ENCODE measurements at places on chromosomes 2 and 18. TPM values are rescaled to one million over a fixed set of nuclear protein-coding genes. Genes with fewer than 3 reads are reported as not detected.

HMSD gene
- not detected for total RNA-seq

ODC1 gene
- total RNA-seq: 42.0 TPM

SLC5A7 gene
- not detected for total RNA-seq

DNA sequence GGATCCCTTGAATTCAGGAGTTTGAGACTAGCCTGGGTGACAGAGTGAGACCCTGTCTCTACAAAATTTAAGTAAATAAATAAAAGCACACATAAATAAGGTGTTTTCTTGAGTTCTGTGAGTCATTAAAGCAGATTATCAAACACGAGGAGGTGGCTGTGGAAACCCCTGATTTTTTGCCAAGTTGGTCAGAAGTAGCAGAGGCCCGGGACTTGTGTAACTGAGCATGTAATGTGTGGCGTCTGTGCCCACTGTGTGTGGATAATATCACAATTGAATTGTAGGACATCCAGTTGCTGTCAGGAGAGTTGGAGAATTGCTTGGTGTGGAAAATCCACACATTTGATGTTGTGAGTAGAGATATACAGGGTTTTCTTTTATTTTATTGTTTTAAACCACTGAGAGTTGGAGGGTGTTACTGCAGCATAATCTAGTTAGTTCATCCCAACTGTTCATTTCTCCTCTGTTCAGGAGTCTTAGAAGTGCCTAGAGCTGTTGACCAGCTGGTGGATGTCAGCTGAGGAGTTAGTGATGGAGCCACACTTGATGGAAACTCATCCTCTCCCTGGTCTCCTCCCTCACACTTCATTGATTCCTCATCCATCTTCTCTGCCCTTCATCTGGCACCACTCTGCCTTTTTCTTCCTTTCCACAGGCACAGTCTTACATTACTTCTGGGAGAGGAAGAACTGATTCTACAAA, 45.9 kb upstream of the RHOB start:
- H3K4me1 ChIP-seq: no peaks in the 10 kb centered on the region
- peaks cover 25% of the 10 kb centered on the region for H3K27me3 ChIP-seq
- DNase-seq: no peak
- no peak overlapping the region for H3K4me3 ChIP-seq

GRCh38 chr2:132374961-132375360, 41.6 kb upstream of the GPR39 start:
- no peak overlapping the region for H3K27ac ChIP-seq
- DNase-seq: no peak
- H3K4me1 ChIP-seq: no peaks in the 10 kb centered on the region
- H3K4me3 ChIP-seq: no peak overlapping the region
- H3K36me3 ChIP-seq: no peaks in the 10 kb centered on the region
- no peaks in the 10 kb centered on the region for H3K27me3 ChIP-seq

DNA sequence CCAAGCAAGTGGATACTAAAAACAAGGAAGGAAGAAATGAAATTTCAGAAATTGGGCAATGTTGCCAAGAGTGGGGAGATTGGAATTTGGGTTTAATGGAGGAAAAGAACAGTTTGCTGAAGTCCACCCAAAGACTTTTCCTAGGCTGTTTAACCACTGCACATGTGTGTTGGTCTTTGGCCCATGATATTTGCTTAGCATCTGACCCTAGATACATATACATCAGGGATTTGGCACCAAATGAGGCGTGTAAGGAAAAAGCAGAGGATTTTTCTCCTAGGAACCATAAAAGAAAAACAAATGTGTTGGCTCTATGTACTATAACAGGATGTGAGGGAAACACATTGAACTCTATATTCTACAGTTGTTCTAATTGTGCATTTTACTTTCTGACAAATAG, 80.7 kb upstream of the CD28 start:
- H3K27me3 ChIP-seq: peaks cover 4% of the 10 kb centered on the region
- no peak for DNase-seq
- H3K4me3 ChIP-seq: no peak overlapping the region
- H3K36me3 ChIP-seq: peaks cover 3% of the 10 kb centered on the region

DNA sequence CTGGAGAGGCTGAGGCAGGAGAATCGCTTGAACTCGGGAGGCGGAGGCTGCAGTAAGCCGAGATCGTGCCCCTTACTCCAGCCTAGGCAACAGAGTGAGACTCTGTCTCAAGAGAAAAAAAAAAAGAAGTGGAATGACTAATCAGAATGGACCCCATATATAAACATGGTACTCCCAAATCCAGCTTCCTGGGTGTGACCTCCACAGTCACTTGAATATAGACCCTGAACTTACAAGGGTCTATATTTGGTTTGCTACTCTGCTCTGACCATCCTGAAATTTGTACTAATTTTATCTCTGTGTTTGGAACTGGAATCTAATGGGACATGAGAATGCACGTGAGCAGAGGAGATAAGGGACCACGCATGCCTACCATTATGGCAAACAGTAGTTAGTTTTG, 275.0 kb downstream of the TNS1 start:
- DNase-seq: no peak
- H3K4me1 ChIP-seq: peaks cover 4% of the 10 kb centered on the region
- H3K27ac ChIP-seq: no peak overlapping the region
- no peaks in the 10 kb centered on the region for H3K36me3 ChIP-seq
- no peaks in the 10 kb centered on the region for H3K27me3 ChIP-seq

GRCh38 chr2:214325404-214325803, 85.5 kb upstream of the VWC2L start:
- H3K27me3 ChIP-seq: no peaks in the 10 kb centered on the region
- no peaks in the 10 kb centered on the region for H3K36me3 ChIP-seq
- no peak overlapping the region for H3K4me3 ChIP-seq
- no peak for DNase-seq
- H3K4me1 ChIP-seq: no peaks in the 10 kb centered on the region
- no peak overlapping the region for H3K27ac ChIP-seq

DNA sequence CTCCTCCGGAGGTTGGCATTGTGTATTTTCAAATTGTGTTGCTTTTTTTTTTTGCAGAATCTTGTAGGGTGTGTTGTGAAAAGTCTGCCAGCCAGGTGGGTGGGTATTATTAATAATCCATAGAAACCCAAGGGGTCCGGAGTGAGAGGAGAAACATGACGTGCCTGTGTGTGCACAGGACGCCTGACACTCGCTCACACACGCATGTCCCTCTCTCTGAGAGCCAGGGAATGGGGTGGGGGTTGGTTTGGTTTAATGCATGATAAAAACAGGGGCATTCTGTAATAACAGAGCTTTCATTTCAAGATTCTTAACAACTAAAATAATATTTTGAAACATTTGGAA, 224.8 kb downstream of the FAM210A start:
- no peaks in the 10 kb centered on the region for H3K27me3 ChIP-seq
- no peak overlapping the region for H3K27ac ChIP-seq
- peak overlapping the region; percentile 10 for H3K4me3 ChIP-seq
- peaks cover 29% of the 10 kb centered on the region for H3K4me1 ChIP-seq

GRCh38 chr2:8307606-8308180, 374.2 kb upstream of the ID2 start:
- DNase-seq: no peak
- H3K36me3 ChIP-seq: peaks cover 10% of the 10 kb centered on the region
- H3K4me1 ChIP-seq: peaks cover 79% of the 10 kb centered on the region
- H3K27ac ChIP-seq: no peak overlapping the region
- H3K27me3 ChIP-seq: peaks cover 5% of the 10 kb centered on the region

- peaks cover 16% of the 10 kb centered on the region for H3K4me1 ChIP-seq
- no peaks in the 10 kb centered on the region for H3K36me3 ChIP-seq
Observed at GRCh38 chr2:234165421-234165820, 114.9 kb downstream of the SPP2 start.

DNA sequence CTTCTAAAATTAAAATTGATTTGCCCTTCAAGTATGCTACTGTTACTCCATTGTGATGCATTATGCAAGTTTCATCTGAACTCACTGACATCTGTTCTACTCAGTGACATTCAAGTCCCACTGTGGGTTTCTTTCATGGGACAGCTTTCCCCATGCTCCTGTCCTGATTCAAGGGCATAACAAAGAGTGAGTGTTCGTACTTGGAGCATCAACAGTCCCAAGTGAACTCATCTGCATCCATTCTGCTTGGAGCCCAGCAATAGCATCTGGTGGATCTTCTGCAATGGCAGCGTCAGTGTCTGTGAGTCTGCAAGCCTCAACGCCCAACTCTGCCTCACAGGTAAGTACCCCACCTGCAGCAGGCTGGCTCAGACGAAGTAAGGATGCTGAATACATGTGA, 27.5 kb downstream of the BUB1 start:
- no peaks in the 10 kb centered on the region for H3K27me3 ChIP-seq
- peaks cover 48% of the 10 kb centered on the region for H3K36me3 ChIP-seq
- no peak overlapping the region for H3K4me3 ChIP-seq

- H3K4me1 ChIP-seq: no peaks in the 10 kb centered on the region
- H3K27ac ChIP-seq: no peak overlapping the region
- no peak for DNase-seq
Observed at GRCh38 chr2:111182121-111182520, 61.4 kb downstream of the BCL2L11 start.

DNA sequence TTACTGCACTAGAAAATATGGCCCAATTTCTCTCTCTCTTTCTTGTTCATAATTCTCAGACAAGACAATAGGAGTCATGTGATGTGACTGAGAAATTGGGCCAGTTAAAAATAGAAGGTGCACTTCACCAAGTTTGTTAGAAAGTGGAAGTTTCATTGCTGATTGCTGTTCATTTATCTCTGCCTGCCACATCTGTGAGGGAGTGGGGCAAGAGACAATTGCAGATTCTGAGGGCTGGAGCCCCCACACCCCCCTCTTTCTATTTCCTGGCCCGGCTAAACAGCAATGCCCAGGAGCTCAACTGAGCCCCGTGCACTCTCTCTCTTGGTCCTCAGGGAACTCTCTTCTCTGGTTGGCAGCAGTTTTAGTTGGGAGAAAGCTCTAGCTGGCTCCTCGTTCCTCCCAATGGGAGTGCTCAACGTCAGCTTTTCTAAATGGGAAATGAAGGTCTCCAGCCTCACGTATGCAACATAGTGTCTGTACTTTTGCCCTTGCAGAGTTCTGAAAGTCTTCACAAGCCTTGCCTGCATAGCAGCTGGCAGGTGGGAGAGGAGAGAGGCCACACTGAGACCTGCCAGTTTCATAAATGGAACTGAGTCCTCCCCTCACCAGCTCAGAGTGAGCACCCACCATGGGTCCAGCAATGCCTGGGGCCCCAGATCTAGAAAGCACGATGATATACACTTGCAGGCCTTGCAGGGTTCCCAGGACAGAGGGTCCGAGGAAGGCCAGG, 115.7 kb downstream of the MYCN start:
- DNase-seq: no peak
- no peaks in the 10 kb centered on the region for H3K27me3 ChIP-seq
- H3K4me1 ChIP-seq: no peaks in the 10 kb centered on the region
- no peaks in the 10 kb centered on the region for H3K36me3 ChIP-seq
- H3K4me3 ChIP-seq: no peak overlapping the region
- H3K27ac ChIP-seq: no peak overlapping the region

DNA sequence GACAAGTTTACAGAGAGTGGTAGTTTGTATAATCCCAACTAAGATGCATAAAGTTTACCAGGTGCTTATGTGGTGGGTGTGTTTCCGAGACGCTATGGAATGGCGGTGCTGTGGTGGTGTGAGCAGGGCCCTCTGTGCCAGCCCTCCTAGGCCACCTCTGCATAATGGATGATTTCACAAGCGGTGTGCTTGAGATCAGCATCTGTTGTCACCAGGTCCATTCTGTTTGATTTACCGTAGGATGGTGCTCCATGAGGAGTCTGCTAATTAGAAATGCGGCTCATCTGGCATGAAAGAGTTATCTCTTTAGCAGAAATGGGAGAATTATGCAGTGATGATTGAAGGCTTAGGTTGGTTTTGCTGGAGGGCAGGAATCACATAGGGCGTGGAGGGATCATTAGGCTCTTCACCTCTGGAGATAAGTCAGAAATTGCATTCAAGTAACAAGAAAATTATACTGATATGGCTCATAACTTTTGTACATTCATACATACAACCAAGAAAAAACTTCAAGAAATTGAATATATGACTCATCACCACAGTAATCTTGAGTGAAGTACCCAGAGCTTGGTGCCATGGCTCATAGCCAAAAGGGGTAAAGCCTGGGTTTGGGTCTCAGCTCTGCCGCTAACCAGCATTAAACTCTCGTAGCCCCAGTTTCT, 41.4 kb downstream of the CRIM1 start:
- no peak for DNase-seq
- no peak overlapping the region for H3K27ac ChIP-seq
- no peaks in the 10 kb centered on the region for H3K4me1 ChIP-seq
- no peaks in the 10 kb centered on the region for H3K36me3 ChIP-seq
- no peak overlapping the region for H3K4me3 ChIP-seq

DNA sequence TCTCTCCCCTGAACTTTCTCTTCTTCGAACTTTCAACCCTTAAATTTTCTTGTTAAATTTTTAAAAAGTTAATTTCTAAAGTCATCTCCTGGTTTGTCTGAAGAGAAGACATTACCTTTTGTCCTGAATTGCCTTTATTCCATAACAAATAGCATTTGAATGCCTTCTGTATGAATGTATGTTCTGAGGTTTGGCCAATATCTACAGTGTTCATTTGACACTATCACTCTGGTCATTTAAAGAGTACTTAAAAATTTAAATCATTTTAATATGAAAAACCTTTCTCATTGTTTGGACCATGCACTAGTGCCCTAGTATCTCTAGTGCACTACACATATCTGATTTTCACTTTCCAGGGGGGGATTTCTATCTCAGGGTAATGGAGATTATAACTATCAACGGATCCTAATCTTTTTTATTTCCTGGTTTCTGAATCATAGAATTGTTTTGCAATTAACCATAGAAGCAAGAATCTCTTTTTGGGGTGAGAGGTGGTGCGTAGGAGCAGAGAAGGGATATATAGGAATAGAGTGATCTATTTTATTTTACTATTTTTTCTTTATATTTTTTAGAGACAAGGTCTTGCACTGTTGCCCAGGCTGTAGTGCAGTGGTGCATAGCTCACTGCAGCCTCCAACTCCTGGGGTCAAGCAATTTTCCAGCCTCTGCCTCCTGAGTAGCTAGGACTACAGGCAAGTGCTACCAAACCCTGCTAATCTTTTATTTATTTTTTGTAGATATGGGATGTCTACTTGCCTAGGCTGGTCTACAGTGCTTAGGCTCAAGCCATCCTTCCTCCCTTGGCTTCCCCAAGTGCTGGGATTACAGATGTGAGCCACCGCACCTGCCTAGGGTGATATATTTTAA, 25.5 kb downstream of the TANC1 start:
- H3K27ac ChIP-seq: no peak overlapping the region
- H3K4me3 ChIP-seq: no peak overlapping the region
- H3K36me3 ChIP-seq: no peaks in the 10 kb centered on the region
- DNase-seq: no peak
- H3K27me3 ChIP-seq: peaks cover 8% of the 10 kb centered on the region
- H3K4me1 ChIP-seq: no peaks in the 10 kb centered on the region
